Thoracic aorta (tissue), 2 donors: ENCODE measurements at places on chromosomes 11 and 22.

- no peak for DNase-seq
Observed at GRCh38 chr11:35246745-35247144, 107.8 kb downstream of the CD44 start.

DNA sequence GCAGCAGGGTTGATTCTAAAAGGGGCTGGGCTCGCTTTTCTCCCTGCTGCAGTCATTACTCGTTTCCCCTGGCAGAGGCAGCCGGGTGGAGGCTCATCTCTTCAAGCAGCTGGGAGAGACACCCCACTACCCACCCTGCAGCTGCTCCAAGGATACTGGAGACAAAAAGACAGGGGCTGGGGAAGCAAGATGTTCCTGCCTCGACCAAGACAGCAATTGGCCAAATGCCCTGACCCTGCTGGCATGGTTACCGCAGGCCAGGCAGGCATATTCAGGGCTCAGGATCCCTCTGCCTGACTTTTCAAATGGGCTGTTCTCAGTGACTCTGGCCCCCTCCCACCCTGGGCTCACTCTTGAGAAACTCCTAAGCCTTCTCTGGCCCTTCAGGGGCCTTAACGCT is 6.8 kb upstream of the RGL4 start:
- no peak for DNase-seq

- no peak for DNase-seq
Observed at GRCh38 chr22:42670921-42671709, 21.9 kb upstream of the CYB5R3 start.

DNA sequence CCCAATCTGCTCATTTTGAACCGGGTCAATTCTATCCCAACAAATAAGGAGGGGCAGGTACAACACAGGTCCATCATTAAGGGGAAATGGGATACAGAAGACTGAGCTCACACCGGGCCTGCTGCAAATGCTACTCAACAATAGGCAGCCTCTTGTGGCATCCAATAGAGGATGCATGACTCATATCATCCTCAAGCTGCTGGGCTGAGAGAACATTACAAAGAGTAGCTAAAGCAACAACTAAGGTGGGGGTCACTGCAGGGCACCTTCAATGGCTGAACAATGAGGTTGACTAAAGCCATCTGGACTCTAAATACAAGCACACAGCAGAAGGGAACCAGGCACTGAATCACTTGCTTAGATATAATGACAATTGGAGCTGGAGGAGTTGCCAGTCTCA is 130.1 kb upstream of the SYN3 start:
- no peak for DNase-seq

GRCh38 chr11:72229925-72230763 is 5.6 kb downstream of the INPPL1 start:
- no peak for DNase-seq

DNA sequence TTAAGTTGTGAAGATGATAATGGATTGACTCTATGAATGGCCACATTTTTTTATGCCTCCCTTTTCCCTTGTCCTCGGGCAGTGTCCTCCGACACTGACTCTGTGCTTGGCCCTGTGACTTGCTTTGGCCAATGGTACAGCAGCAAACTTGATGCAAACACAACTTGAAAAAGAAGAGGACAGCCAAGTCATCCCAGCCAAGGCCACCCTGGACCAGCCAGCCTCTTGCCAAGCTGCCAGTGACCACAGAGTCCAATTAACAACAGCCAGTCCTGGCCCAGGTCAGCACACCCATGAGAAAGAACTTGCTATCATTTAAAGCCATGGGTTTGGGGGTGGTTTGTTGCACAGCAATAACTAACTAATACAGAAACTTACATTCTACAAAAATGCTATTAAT is 63.4 kb upstream of the SLC35C1 start:
- DNase-seq: no peak

GRCh38 chr11:87180742-87181141 is 143.0 kb downstream of the TMEM135 start:
- no peak for DNase-seq

- no peak for DNase-seq
Observed at GRCh38 chr22:38335077-38335476, 17.8 kb upstream of the CSNK1E start.

DNA sequence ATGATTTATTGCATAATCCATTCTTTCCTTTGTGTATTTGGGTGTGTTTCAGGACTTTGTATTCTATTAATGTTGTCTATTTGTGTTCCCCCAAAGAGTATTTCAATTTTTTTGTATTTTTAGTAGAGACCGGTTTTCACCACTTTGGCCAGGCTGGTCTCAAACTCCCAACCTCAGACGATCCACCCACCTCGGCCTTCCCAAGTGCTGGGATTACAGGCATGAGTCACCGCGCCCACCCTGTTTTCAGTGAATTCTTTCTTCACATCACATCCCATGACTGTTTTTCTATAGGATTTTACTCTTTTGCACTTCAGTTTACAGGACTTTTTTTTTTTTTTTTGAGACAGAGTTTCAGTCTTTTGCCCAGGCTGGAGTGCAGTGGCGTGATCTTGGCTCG is 46.3 kb downstream of the RBX1 start:
- DNase-seq: no peak

DNA sequence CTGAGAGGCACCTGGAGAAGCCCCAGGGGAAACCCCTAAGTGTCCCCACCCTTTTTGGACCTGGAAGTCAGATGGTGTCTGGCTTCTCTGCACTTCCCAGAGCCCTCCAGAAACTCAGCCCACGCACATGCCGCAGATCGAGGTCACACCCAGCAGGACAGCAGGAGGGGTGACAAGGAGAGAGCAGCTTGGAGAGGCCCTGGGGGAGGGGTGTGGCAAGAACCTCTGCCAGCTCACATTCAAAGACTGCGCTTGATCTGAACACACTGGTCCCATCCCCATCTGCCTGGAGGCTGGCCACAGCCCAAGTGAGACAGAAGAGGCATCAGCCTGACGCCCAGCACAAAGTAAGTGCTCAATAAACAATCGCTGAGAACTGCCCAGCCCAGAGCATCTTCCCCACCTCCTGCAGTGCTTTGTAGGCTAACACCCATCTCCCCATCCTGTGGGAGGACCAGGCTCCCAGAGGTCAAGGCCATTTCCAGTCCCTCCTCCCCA is 21.4 kb downstream of the TMPRSS6 start:
- no peak for DNase-seq

- no peak for DNase-seq
Observed at GRCh38 chr22:45268167-45268957, 16.4 kb upstream of the UPK3A start.

GRCh38 chr11:63610604-63611394 is 3.4 kb downstream of the PLAAT3 start:
- no peak for DNase-seq

GRCh38 chr22:38706101-38706900 is 557 bp downstream of the GTPBP1 start:
- DNase-seq: no peak

GRCh38 chr22:40759294-40759840 is 59.8 kb downstream of the SLC25A17 start:
- no peak for DNase-seq

- DNase-seq: no peak
Observed at GRCh38 chr11:131544591-131544990, 174.2 kb downstream of the NTM start.

GRCh38 chr11:27673979-27674663 is 26.1 kb downstream of the BDNF start:
- DNase-seq: no peak

- DNase-seq: no peak
Observed at GRCh38 chr11:10197091-10197490, 96.9 kb downstream of the SBF2 start.

DNA sequence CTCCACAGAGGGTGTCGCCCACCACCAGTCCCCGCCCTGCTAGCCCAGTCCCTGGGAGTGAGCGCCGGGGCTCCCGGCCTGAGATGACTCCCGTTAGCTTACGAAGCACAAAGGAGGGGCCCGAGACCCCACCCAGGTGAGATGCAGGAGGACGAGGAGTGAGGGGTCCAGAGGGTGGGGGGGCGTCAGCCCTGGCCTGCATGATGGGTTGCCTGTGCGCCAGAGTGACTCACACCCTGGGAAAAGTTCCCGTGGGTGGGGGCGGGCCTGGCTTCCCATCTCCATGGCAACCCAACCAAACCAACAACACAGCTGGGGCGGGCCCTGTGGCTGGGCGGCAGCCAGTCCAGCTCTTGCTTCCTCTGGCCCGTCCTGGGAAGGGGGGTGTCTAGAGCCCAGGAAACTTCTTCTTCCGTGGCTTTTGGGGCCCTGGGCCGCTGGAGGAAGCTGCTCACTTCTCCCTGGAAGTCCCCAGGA is 4.5 kb downstream of the GAS2L1 start:
- peak; percentile 92 for DNase-seq

DNA sequence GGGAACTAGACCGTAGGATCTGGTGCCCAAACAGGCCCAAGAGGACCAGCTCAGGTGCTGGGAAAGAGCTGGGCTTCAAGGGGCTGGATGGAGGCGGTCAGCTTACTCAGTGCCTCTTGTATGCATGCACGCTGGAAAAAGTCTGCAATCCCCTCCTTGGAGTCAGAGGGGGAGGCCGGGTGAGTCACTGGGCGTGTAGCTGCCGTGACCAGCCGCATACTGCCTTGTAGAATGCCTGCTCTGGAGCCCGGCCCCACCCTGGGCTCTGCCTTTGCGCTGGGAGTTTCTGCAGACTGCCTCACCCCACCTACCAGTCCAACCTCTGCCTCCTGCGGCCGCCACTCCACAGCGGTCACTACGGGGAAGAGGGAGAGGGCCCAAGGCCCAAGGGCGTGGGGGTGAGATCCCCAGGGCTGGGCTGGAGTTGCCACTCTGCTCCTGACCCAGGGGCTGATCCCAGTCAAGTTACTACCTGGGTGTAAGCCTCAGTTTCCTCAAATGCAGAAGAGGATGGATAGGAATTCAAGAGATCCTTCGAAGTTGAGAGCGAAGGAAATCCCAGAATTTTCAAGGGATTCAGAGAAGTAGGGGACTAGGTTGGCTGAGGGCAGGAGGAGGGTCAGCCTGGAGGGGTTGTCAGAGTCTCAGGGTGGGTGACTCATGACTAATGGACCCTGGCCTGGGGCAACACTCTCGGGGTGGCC is 4.2 kb downstream of the MRGPRF start:
- peak; percentile 93 for DNase-seq

- DNase-seq: no peak
Observed at GRCh38 chr11:12536566-12536965, 137.7 kb upstream of the TEAD1 start.

DNA sequence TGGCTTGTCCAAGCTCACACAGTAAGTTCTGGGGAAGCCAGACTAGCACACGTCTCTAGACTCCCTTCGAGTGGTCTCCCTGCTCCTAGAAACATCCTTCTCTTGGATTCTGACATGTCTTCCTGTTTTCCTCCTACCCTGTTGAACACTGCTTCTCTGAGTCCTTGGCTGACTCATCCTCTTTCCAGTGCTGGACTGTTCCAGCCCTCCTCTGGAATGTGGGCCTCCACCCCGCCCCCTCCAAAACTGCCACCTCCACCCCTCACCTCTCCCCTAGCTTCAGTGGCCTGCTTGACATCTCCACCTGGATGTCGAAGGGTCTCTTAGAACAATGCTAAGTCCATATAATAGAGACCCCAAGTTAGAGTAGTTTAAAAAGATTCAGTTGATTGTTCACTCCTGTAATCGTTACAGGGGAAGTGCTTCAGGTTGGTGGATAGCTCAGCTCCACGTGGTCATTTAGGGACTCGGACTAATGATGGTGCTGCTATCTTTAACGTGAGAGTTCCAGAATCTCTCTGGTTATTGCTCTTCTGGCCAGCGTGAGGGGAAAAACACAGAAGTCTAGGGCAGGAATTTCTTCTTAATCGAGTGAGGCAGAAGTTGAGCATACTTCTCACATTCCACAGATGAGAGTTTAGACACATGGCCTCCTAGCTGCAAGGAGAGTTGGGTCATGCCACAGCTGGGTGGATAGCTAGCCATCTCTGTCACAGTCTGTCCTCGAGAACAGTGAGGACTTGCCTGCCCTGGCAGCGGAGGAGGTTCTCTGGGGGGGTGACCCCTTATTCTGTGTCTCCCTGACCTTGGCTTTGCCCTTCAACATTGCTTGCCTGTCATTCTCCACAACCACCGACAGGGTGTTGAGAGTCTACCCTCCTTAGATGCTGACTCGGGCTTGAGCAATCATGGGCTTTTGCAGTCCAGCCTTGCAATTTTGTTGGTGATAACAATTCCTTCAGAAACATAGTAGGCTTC is 4.7 kb upstream of the C11orf96 start:
- DNase-seq: no peak

DNA sequence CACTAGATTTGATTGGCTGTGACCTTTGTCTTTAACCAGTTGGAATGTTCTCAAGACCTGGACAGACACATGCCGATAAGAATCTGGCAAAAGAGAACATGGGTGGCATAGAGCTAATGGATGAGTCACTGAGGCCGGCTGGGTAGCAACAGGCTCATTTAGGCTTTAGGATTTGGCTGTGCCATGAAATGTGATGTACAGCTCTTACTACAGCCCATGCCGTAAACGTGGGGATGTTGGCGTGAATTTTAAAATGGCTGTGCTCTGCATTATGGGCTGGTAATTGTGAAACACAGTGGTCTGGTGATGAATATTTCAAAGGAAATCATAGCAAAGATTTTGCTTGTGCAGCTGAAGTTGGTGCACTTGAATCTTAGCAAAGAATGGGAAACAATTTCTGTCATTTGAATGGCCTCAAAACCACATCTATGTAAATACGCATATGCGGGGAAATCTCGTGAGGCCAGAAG is 332.4 kb downstream of the TBC1D22A start:
- DNase-seq: no peak

DNA sequence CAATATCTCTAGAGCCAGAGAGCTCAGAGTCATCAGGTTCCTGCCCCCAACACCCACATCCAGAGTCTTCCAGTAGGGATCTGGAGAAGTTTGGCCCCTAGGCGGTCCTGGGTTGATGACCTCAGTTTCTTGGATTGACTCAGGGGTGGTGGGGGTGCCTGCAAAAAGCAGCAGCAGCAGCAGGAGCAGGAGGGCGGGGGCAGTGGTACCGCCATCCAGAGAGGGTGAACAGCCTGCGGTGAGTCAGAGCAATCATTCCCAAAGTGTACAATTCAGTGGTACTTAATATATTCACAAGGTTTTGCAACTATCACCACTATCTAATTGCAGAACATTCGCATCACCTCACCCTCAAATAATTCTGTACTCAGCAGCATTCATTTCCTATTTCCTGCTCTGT is 9.9 kb upstream of the SEC14L3 start:
- no peak for DNase-seq

GRCh38 chr11:47004595-47005033 is 68.1 kb downstream of the CSTPP1 start:
- DNase-seq: peak; percentile 33

GRCh38 chr11:107472966-107473365 is 15.3 kb upstream of the CWF19L2 start:
- DNase-seq: no peak

- DNase-seq: no peak
Observed at GRCh38 chr11:99020352-99021225, at the start of gene CNTN5. CNTN5 (plus strand) TSS chr11:99020949.
